ENCODE measurements at places on chromosomes 7 and 10.

DNA sequence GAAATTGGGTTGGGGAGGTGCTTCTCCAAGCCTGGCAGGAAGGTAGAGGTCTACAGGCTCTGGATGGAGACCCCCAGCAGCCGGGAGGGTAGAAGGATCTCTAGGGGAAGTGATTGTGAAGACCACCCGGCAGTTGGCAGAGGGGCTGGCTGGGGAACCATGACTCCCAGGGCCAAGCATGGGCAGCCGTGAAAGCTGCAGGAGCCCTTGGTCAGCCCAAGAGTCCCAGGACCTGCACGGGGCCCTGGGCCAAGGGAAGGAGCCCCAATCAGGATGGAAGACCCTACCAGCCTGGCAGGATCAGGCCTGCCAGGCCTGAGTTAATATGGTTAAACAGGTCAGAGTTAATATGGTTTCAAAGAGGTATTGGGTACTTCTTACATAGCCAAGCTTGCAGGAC is 126.3 kb upstream of the NANOS1 start:
- DNase-seq: no peak

- DNase-seq: no peak
Measured at GRCh38 chr7:113392421-113392820, 274.1 kb upstream of the SMIM30 start.

GRCh38 chr10:115056186-115056585 is 37.0 kb upstream of the ATRNL1 start:
- DNase-seq: no peak

DNA sequence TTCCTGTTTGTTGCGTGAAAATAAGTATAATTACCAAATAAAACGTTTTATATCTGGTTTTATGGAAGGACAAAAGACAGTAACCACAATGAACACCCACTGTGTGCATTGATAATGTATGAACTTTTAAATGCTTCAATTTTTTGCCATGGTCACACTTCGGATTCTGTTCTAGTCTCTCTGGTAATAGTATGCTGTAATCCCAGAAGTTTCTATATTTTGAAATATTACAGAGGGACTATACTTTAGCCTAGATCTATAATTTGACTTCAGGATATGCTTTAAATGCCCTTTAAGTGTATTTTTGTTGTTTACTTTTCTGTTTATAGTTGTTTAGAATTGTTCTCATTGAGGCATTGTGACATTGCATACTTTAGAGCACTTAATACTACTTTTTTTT is 1.5 kb downstream of the ZNF518A start:
- no peak for DNase-seq

- DNase-seq: no peak
Measured at GRCh38 chr7:156179872-156180390, 367.7 kb upstream of the SHH start.

DNA sequence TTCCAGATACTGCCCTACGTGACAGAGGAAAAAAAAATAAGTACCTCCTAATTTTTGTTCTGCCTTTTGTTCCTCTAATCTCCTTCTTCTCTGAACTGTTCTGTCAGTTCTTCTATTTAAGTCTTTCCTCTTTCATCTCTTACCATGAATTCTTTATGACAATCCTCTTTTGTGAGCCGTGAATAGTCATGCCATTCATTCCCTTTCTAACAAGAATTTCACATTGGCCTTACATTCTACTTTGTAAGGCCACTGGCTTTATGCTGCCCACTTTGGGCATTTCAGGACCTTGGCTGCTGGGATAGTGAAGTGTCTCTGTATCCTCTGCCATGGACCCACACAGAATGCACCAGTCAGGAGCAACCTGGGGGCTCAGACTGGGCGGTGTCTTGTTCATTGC is 52.9 kb downstream of the ATOH7 start:
- no peak for DNase-seq

DNA sequence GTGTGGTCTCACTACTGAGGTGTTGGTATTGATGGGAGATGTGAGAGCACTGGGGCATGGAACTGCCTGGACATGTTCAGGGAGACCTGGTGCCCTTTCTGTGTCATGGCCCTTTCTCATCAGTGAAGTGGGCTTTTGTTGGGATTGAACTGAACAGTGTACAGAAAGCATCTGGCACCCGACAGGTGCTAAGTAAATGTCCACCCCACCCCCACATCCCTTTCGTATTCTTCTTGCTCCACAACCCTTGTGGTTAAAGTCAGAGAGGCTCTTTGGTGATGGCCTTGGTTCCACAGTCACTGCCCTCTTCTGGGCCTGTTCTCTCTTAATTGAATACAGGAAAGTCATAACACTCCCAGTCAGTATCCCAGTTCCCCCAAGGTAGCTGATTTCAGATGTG is 5.4 kb downstream of the NOM1 start:
- DNase-seq: no peak

GRCh38 chr10:79496896-79497295 is 15.4 kb upstream of the EIF5AL1 start:
- no peak for DNase-seq

GRCh38 chr7:108457871-108458270 is 1.6 kb upstream of the NRCAM start:
- DNase-seq: no peak

GRCh38 chr7:116222501-116222900 is 12.2 kb downstream of the TES start:
- DNase-seq: no peak

DNA sequence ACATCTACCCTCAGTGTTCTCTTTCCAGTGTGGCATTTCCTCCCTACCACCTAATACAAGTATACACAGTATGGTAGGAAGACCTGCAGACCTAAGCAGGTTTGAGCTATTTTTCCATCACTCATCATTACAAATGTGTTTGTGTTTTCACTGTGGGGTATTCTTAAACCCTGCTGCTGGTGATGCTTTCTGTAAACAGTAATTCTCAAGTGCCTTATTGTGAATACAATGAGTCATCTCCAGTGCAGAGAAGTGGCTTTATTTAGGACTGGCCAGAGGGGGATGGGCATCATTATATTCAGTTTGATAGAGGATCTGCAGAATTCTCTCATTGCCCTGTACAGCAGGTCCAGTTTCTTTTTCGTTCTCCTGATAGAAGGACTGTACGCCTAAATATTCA is 63.7 kb downstream of the GRM8 start:
- DNase-seq: no peak

DNA sequence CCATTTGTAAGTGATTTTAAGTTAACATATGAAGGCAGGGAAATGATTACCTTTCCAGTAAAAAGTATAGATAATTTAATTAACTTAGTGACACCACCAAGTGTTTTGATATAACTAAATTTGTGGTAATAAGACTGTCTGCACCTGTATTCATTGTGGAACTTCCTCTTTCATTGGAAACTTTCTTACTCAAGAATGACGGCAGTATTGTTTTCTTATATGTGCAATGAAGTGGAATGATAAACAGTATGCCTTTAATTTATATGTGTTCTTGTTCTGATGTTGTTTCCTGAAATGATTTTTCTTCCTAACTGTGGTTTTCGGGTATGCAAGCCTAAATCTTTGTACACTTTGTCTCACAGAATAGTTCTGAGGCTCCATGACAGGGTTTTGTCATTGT is 46.4 kb downstream of the CASD1 start:
- no peak for DNase-seq

DNA sequence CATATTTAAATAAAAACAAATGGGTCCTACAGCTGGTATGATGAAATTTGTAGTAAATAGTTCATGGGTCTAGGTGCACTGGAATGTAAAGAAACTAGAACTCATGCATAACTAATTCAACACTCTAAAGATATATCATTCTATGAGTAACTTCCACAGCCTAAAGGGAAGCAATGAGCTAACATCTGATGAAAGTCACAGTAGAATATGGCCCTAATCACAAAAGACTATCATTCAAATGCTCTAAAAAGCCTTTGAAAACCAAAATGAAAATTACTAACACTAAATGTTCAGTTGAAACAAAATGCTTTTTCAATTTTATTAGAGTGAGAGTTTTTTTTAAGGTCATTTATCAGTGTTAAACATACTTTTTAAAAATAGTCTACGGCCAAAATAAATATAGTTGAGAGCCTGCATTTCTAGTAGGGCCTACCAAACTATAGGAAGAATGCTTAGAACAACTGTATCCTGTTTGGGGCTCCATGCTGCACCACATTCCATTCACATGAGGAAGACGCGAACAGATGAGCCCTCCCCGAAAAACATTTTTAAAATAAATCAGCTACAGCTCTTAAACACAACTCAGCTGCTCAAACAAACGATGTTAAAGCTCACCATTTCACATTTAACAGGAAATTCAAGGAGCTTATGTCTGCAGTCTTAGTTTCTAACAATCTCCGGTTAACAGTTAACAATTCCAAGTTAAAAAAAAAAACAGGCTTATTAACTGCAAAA is 134.5 kb downstream of the NRBF2 start:
- DNase-seq: no peak

- no peak for DNase-seq
Measured at GRCh38 chr7:1918881-1919525, 248.9 kb downstream of the ELFN1 start.

GRCh38 chr7:70867513-70867912 is 264.4 kb upstream of the GALNT17 start:
- no peak for DNase-seq

- no peak for DNase-seq
Measured at GRCh38 chr10:95675403-95676116, 18.2 kb downstream of the TCTN3 start.

- DNase-seq: no peak
Measured at GRCh38 chr10:116715341-116715740, 27.0 kb downstream of the HSPA12A start.

DNA sequence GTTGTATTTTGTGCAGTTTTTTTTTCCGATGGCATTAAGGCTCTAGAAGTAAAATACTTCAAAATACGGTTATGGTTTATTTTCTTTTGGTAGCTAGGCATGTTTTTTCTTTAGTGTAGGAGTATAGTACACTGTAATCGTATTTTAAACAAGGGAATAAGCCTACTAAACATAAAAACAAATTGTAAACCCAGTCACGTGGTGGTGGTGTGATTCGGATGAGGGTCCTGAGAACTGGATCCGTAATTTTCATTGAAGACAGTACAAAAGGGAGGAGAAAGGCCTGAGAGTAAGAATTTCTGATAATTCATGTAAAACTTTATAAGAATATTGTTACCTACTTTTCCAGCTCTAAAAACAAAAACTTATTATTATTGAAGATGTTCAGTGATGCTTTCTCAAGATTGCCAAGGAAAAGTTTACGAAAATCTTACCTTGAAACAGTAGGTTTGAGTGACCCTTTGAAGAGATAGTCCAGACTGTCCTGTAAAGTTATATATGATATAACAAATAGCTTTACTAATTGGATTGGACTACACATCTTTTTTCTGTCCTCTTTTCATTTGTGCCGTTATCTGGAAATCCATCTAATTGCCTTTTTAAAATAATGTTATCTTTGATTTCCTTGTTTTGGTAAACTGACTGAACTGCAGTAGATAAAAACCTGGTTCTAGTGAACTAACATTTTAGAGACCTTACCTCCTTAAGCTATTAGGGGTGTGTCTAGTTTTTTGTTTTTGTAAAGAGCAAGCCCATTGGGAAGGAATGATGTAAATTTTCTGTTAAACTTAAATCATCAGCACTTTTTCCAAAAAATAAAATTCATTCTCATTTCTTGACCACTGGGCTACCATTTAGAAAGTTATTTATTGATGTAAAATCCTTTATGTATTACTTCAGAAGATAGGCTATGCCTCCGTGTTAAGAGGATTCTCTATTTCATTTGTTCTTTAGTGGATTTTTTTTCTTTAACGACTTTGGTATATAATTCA is 1.0 kb upstream of the PBLD start:
- DNase-seq: no peak

- DNase-seq: no peak
Measured at GRCh38 chr10:21638681-21639080, 104.6 kb downstream of the MLLT10 start.

GRCh38 chr7:159227433-159227832 is 82.8 kb upstream of the VIPR2 start:
- no peak for DNase-seq

DNA sequence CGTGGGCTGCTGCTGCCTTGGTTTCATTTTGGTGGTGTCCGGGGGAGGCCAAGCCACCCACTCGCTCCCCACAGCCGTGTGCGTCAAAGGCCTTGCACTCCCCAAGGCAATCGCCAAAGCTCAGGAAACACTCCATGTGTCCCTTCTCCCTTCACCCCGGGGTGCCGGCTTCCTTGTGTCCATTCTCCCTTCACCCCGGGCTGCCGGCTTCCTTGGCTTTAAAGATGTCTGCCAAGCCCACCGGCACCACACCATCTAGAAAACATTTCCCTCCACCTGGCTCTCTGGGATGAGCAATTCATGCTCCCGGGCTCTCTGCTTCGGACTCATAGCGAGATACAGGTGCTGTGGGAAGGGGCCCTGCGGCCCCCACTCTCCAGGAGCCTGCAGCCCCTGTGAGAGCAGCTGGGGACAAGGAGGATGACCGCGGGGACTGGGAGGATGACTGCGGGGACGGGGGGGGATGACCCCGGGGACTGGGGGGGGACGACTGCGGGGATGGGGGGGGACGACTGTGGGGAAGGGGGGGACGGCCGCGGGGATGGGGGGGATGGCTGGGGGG is 322.1 kb downstream of the DNAJB6 start:
- no peak for DNase-seq

DNA sequence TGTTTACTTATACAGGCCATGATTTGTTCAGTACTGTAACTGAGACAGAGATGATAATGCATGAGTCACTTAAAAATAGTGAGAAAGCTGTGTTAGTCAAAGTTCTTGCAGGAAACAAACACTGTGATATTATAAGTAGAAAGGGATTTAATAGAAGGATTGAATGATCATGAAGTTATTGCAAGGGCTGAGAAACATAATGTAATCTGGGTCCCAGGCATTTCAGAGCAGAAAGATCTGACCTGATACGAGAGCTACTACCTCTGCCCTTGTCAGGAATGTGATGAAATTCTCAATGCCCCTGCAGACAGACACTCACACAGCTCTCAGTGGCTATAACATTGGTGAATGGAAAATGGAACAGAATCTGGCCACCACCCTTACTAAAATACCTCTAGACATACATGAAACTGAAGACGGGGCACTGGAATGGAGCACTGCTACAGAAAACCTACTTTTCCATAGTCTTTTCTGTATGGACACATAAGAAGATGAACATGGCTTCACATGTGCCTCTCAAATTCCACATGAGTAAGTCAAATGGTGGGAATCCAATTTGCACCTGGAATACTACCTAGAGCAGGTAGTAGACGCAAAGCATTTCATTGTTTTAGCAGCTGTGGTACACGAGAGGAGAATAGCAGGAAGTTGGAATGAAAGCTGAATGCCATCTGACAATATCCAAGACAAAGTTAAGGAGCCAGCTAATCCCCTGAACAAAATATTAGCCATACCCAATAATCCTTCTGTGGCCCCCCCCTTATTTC is 19.1 kb upstream of the VWDE start:
- DNase-seq: no peak

GRCh38 chr10:24944512-24945255 is 7.7 kb downstream of the PRTFDC1 start:
- DNase-seq: no peak

GRCh38 chr7:8190119-8190895 is 71.7 kb downstream of the ICA1 start:
- DNase-seq: peak; percentile 30

GRCh38 chr7:51228386-51228958 is 88.1 kb downstream of the COBL start:
- DNase-seq: no peak

- no peak for DNase-seq
Measured at GRCh38 chr7:102303669-102304422, 17.2 kb downstream of the SH2B2 start.
